H1 (cell line): ENCODE measurements at places on chromosomes 5 and 9.

GRCh38 chr9:127178686-127179632, 56.5 kb upstream of the ANGPTL2 start:
- DNase-seq: no peak

DNA sequence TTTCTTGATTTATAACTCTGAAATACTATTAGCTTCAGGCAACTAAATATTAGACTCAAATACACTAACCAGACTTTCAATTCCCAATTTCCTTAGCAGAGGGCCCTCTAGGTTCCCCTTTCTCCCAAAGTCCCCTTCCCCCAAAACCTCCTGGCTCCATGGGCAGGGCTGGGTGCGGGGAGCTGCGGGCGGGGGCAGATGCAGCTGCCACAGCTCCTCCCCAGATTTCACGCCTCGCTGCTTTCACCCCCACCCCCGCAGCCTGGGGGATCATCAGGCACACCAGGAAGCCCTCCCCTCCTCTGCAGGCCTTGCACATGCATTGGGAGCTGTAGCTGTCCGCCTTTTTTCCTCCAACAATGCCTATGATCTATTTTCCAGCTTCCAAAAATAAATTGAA, 82.8 kb upstream of the SPATA31C2 start:
- no peak for DNase-seq

DNA sequence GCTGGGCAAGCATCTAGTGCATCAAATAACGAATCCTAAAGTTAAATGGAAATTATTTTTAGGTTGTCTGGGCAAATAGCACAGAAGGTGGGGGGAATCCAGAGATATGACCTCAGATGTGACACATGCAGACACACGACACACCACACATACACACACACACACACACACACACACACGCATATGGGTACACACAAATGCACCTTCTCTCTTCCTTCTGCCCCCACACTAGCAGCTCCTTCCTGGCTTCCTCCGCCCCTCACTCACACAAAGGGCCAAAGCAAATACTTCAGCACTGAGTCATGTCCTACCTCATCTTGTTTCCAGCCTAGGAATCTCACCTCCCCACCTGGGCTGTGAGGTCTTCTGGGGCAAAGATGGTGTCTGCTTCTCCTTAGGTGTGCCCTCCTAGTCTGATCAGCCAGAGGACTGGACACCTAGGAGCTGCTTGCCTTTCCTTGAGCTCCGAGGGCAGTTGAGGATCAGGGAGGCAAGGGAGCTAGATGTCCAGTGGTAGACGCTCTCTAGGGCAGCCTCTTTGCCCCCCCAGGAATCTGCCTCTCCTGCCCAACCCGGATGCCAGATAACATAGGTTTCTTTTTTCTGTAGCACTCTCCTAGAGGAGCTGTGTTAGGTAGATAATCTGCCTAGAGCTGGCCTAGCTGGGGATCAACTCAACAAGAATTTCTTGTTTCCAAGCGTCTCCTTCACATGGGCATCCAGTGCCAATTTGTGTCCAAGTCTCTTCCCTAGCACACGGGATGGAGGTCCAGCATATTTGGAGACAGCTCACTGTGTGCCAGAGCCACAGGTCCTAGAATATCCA, 14.3 kb upstream of the JADE2 start:
- DNase-seq: peak; percentile 58

DNA sequence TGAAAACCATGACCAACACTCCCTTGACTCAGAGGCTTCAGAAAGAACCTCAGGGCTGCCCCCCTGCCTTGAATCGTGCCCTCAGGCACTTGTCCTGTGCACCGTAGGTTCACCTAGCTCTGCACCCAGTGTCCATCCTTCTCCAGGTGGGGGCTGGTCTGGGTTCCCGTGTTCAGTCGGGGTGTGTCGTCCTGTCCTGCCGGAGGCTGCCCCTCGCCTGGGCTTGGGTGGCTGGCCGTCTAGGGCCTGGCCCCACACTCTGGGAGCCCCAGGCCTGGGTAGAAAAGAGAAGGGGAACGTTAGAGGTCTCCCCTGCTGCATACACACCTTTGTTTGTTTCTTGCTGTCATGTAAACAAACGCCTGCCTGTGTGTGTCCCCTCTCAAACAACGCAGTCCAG, 29.3 kb downstream of the CATSPER3 start:
- DNase-seq: no peak

- no peak for DNase-seq
These were observed 74.3 kb downstream of the AMBP start for GRCh38 chr9:114003758-114004157.

GRCh38 chr9:124471761-124472160, 21.5 kb downstream of the ADGRD2 start:
- no peak for DNase-seq

- peak; percentile 82 for DNase-seq
These were observed 404 bp upstream of the AFAP1L1 start for GRCh38 chr5:149271195-149271715.

DNA sequence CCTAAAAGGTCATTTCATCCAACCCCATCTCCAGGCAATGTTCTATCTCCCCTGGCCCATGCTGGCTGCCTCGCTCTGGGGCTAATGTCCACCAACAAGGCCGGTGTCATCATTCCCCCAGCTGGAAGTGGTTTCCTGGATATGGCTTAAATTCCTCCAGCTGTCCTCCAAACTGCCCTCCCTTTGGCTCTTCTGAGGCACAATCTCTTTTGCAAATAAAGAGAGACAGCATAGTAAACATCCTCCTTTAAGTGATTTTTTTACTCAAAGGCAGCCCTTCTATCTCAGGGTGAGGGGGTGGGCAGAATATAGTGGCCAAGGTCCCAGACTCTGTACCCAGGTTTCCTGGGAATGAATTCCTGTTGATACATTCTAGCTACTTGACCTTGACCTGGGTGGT, 117.4 kb upstream of the PANK3 start:
- DNase-seq: no peak

GRCh38 chr5:16691731-16692130, 74.9 kb upstream of the RETREG1 start:
- no peak for DNase-seq

GRCh38 chr5:6713274-6714225, at the start of gene TENT4A:
TSS of gene TENT4A (plus strand) at chr5:6713432. CDS start at chr5:6713984, 552 bp downstream.
- no peak for DNase-seq

- DNase-seq: no peak
These were observed 160.6 kb upstream of the PLCXD3 start for GRCh38 chr5:41670854-41671479.

DNA sequence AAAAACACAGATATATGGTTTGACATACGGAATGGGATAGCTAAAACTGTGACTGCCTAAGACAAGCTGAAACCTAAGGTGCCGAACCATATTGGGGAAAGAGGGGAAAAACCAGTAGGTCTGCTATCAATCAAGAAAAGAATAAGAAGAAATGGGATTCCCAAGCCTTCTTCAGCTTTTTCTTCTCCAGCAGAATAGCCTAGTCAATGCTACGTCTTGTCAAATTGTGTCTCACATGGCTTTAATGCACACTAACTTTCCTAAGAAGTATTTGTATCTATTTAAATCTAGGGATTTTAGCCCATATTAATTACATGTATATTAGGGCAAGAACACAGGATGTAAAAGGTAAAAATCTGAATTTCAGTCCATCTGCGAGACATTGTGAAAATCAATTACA, 797 bp upstream of the FBXO38 start:
- DNase-seq: no peak

DNA sequence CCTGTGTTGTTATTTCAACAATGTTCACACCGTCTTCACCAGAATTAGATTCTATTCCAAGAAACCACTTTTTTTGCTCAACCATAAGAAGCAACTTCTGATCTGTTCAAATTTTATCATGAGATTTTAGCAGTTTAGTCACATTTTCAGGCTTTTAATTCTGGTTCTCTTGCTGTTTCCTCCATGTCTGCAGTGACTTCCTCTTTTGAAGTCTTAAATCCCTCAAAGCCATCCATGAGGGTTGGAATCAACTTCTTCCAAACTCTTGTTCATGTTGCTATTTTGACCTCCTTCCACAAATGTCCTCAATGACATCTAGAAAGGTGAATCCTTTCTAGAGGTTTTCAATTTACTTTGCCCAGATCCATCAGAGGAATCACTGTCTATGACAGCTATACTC, 25.7 kb upstream of the ENTREP1 start:
- no peak for DNase-seq

- no peak for DNase-seq
These were observed 7.2 kb upstream of the SFXN1 start for GRCh38 chr5:175471196-175471595.

- DNase-seq: no peak
These were observed 388.0 kb downstream of the ACTL7B start for GRCh38 chr9:108467653-108468324.

DNA sequence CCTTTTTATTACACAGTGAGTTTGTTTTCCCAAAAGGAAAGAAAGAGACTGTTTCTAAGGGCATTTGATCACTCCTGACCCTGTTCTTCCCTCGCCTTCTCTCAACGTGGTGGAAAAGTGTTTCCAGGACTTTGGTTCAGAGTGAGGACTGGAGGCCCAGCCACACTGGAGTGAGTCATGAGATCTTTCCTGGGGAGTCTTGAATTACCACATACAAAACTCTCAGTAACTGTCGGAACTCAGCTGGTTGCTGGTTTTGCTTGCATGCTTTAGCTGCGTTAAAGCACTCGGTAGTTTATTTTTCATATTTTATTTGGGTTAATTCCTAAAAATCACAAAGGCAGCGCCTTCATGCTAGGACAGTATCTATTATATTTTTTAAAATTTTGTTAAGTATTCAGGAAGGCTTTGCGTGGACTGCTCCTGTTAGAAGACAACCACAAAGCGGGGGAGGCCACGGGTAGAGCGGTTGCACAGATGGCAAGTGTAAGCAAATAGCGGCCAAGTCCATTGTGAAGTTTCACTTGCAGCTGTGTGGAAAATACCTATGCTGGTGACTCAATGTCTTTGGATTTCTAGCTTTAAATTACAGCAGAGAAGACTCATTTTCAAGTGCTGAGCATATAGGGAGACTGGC, 77.7 kb downstream of the ARSB start:
- DNase-seq: no peak

DNA sequence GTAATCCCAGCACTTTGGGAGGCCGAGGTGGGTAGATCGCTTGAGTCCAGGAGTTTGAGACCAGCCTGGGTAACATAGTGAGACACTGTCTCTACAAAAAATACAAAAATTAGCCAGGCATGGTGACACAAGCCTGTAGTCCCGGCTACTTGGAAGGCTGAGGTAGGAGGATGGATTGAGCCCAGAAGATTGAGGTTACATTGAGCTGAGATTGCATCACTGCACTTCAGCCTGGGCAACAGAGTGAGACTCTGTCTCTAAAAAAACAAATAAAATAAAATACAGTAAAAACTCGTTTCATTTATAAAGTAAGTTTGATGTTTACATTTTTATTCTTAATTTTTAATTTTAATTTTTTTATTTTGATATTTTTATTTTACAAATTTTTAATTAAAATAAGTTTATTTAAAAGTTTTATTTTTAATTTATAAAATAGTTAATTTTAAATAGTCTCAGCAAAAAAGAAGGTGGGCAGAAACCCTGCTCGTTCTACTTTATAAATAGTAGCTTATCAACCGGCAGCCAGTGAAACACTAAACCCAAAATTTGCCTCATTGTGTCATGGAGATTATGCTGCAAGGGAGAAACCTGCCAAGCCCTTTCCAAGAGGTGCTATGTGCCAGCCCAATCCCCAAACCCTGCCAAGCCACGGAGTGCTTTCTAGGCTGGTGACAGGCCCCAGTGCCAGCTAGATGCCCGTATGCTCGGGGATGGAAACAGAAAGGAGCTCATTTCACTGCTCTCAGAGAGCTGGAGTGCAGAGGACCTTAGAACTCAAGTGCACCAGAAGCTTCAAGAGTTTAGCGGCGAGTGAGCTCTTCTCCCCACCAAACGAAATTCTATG, 38.9 kb downstream of the SERINC5 start:
- DNase-seq: no peak

GRCh38 chr5:61523073-61523472, 191.0 kb downstream of the ZSWIM6 start:
- no peak for DNase-seq

DNA sequence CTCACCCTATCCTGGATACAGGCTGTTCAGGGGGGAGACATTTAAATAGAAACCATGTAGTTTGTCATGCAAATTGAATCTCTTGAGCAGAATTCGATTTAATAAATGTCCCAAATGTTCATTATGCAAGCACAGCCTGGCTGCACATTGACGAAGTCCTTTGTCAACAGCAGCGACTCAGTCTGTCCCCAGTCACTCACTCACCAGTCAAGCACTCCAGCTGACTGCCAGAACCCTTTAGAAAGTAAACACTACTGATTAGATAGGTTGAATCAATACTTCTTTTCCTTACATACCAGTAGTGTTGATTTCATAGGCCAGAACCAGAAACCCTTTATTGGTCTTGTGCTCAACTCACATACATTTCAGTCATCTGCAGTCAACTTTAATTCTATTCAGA, 27.5 kb downstream of the CDH6 start:
- DNase-seq: no peak

DNA sequence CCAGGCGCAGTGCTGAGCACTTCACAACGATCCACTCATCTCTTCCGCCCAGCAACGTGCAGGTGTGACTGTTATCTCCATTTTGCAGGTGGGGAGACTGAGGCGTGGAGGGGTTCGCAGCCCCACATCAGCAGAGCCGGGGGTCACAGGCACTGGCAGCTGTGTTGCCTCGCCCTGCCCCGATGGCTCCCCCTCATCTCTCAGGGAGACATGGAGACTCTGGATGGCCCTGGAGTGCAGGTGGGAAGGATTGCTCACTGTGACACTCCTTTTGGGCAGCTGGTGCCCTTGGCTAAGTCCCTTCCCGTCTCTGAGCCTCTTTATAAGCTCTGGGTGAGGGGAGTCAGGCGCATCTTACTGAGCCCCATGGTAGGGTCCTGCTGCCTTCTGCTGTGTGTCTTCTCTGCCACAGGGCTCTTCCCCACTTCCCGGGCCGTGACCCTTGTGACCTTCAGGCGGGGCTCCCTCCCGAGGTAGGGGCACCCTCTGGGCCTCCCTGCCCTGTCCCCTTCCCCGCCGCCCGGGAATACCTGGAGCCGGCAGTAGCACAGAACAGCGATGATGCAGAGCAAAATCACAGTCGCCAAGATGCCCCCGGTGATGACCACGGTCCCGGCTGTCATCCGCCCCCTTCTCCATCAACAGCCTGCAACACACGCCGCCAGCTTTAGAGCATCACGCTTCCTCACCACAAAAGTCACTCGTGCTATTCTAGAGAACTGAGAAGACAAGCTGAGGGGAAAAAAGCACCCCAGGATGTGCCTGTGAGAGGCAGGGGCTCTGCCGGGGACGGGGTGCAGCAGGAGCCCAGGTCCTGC, 29.4 kb downstream of the FAM163B start:
- no peak for DNase-seq

DNA sequence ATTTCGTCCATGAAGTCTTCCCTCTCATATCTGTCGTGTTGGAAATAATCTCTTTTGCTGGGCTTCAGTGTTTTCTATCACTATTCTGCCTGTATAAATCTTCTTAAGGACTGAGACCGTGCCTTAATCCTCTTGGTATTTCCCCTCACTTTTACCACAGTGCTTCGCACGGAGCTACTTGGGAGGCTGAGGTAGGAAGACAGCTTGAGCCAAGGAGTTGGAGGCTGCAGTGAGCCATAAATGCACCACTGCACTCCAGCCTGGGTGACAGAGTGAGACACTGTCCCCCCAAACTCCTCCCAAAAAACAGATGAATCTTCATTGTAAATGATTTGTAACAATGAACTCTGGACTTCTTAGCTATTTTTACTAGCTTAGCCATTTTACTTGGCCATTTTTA, 57.8 kb downstream of the PHAX start:
- DNase-seq: no peak
